ENCODE measurements at places on chromosomes 2 and 18. TPM values are rescaled to one million over a fixed set of nuclear protein-coding genes. Genes with fewer than 3 reads are reported as not detected.

DNA sequence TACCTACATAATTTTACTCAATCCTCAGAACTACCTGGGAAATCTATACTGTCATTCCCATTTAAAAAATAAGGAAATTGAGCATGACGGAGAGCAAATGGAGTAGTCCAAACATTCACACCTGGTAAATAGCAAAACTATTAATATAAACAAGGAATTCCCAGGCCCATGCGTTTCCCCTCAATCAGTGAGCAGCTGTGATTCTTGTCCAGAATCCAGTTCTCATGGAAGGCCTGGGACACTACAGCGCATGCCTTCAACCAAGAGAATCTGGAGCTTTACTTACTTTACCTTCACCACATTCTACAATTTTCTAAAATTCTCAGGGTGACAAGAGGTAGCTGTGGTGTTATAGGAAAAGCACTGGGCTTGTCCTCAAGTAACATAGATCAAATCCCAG lies 259.0 kb downstream of the LRATD1 start:
- no peak for DNase-seq

GRCh38 chr18:63930773-63931354 lies 18.2 kb upstream of the HMSD start:
- no peak for DNase-seq

GRCh38 chr2:24418166-24418841 lies 58.0 kb upstream of the ITSN2 start:
- no peak for DNase-seq

DNA sequence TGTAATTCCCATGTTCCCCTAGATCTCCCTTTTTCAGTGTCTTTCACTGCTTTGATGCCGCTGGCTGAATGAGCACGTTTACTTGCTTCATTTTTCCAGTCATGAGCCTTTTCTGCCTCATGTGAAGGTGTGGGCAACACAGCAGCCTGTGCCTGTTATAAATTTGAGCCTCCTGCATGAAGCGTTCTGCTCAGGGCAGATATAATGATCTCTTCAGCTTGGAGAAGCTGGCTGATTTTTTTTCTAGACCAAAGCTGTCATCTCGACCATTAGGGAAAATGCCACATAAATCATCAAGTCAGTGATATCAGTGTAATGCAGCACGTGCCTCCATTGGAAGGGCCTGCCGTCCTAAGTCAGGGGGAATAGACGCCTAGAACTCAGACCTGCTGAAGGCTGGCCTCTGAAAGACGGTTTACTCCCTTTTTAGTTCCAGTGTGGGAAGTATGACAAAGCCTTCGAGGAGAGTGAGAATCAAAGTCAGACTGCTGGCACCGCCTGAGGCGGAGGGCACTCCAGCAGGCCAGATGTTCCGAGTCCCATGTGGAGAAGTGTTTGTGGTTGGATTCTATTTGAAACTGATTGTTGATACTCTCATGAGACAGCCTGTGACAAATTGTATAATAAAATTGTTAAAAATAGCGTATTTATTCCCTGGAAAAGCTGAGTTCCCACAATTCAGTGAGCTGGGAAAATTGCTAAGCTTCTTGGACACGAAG lies 196.5 kb downstream of the MYO1B start:
- no peak for DNase-seq

- DNase-seq = no peak
Measured at GRCh38 chr2:134146620-134147019, 107.3 kb upstream of the MGAT5 start.

GRCh38 chr2:47313728-47314127 lies 89.2 kb upstream of the MSH2 start:
- no peak for DNase-seq

DNA sequence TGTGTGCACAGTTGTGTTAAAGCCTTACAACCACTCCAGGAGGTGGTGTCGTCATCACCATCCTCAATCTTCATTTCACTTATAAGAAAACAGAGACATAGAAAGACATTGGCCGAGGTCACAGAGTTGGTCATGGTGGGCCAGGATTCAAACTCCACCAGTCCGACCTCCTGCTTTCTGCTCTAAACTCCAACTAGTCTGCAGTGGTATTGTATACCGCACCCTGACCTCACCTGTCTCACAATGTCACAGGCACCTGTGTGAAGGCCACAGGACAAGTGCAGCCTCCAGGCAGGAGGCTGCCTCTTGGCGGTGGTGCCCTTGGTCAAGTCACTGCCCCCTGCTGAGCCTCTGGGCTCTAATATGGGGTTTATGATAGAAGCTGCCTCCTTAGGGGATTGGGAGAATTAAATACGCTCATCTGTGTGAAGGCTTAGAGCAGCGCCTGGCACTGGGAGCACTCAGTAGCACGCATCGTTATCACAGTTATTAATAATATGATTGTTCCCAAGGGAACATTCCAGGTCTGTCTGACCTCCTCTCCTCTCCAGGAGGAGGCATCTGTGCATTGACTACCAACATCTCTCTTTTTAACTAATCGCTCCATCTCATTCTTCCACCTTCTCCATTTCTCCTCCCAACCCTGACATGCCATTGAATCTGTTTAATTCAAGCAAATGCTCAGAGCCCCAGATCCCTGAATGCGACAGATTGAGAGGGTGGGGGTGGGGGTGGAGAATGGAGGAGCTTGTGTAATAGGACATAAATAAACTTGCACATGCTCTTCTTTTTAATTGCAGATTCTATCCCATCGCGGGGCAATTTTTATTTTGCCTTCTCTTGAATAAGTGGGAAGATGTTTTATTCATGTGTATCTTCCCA lies 112.7 kb downstream of the MCFD2 start:
- no peak for DNase-seq

- DNase-seq = no peak
Measured at GRCh38 chr2:150710916-150711315, 223.4 kb upstream of the RND3 start.

- DNase-seq = no peak
Measured at GRCh38 chr2:222805591-222806304, 55.1 kb upstream of the ACSL3 start.

DNA sequence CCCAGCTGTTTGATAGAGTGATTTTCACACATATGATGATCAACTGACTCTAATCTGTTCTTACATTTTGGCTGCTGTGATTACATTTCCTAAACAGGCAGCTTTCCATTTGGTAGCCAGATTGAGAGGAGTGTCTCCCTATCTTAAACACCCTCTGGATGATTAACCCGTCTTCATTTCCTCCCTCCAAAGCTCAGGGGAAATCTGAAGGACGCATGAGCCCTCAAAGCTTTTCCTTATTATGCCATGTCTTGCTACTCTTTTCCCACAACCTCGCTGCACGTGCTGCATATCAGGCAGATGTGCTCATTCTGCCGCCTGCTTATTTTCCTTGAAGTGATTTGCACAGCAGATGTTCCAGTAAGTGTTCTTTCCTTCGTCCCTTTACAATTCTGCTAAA lies 837.4 kb downstream of the LRRTM4 start:
- DNase-seq = no peak

GRCh38 chr18:79095216-79095615 lies 26.0 kb downstream of the ATP9B start:
- no peak for DNase-seq

GRCh38 chr18:62992877-62993365 lies 277.6 kb downstream of the PHLPP1 start:
- no peak for DNase-seq

Gene RAB17
- total RNA-seq = 3.3 TPM

Gene CRYGD
- not detected for total RNA-seq

Gene STARD7
- total RNA-seq = 69.4 TPM

Gene ZNF385B
- total RNA-seq = 3.6 TPM

Gene DIS3L2
- 105 TPM for total RNA-seq

Gene RGPD5
- 16.7 TPM for total RNA-seq
